Sciatic nerve (tissue), 2 donors: ENCODE measurements at places on chromosomes 7 and 10. TPM values are rescaled to one million over a fixed set of nuclear protein-coding genes. Genes with fewer than 3 reads are reported as not detected.

FANK1 gene
- 2.1 TPM for total RNA-seq

GRCh38 chr10:130747946-130748345 is 563.6 kb downstream of the TCERG1L start:
- peak; percentile 10 for DNase-seq

- DNase-seq: no peak
Observed at GRCh38 chr7:7214398-7215347, 32.3 kb downstream of the C1GALT1 start.

DNA sequence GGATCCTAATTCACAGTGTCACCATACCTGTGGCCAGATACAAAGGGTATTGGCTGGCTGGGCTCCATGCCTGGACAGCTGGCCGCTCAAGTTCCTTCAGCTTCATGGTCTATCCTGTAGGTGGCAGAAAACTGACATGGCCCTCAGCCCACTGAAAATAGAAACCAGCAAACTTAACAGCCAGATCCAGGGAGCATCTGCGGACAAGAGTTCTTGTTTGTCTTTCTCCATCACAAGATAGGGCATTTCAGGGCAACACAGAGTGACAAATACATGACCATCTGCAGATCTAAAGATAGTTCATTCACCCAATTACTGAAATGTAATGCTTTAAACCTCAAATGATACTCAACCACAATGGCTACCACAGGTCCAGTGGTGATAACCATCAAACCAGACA is 2.8 kb downstream of the SEC31B start:
- no peak for DNase-seq
